Immature natural killer cell (primary cell): ENCODE measurements at places on chromosomes 2 and 18.

GRCh38 chr2:132420816-132421805 lies 4.5 kb downstream of the GPR39 start:
- DNase-seq, result no peak

GRCh38 chr2:53233759-53234547 lies 533.7 kb upstream of the CHAC2 start:
- DNase-seq, result no peak

- no peak for DNase-seq
Measured at GRCh38 chr2:49207204-49207603, 52.9 kb upstream of the FSHR start.

- peak; percentile 38 for DNase-seq
Measured at GRCh38 chr18:23540867-23541266, 37.6 kb downstream of the RMC1 start.

- DNase-seq, result no peak
Measured at GRCh38 chr2:239824866-239825704, 200.1 kb downstream of the NDUFA10 start.

DNA sequence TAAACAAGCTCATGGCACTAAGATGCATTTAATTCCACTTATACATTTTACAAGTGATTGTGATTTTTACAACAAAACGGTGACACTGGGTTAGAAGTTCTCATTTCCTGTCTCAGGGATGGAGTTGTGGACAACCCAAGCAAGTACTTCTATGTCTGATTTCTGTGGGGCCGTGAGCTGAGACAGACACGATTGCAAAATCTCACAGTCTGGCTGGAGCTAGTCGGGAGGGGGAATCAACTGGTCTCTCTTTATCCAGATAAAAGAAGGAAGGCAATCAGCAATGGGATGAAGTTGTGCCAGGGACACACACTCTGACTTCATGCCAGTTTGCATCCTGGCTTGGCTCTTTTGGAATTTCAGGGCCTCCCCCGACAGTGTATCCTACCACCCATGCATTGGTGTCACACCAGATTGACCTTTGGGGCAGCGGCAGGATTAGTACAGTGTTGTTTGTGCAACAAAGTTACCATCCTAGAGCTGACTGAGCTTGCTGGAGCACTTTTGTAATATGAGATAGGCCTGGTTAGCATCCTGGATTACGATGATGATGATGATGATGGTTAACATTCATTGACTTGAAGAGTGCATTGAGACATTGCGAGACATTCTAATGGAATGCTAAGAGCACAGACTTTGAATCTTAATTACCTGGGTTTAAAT lies 98.8 kb downstream of the CTAGE1 start:
- DNase-seq, result no peak

- no peak for DNase-seq
Measured at GRCh38 chr18:54165450-54165849, 59.0 kb downstream of the MBD2 start.
